Ammon's horn (tissue), 1 donor: ENCODE measurements at places on chromosomes 16 and 17.

GRCh38 chr16:24302636-24303035 lies 46.5 kb downstream of the CACNG3 start:
- DNase-seq: no peak

DNA sequence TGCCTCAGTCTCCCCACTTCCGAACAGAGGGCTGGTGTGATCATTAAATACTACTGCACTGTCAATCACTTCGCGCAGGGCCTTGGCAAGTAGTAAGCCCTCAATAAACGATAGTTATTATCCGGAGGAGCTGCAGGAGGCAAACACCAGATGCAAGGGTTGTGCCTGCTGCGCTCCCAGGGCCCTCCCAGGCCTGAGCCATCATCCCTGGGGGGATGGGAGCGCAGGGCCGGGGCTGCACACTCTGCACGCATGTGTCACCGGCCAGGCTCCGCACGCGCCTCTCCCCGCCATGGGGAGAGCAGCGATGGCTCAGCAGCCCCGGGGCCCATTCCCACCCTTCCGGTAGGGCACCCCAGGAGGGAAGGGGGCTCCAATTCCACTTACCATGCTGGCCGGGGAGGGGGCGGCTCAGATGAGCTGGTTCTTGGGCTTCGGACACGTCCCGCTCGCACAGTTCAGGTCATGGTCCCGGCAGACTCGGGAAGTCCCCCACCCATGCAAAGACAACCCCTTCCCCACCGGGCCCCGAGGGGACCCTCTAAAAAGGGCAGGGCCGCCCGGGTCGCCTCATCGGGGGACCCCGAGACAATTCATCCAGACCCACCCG lies 681 bp downstream of the XPO6 start:
- DNase-seq: peak; percentile 60

- no peak for DNase-seq
Measured at GRCh38 chr16:3212567-3212966, 22.4 kb downstream of the ZNF200 start.

- DNase-seq: no peak
Measured at GRCh38 chr16:56988161-56988947, 1.0 kb upstream of the NLRC5 start.

DNA sequence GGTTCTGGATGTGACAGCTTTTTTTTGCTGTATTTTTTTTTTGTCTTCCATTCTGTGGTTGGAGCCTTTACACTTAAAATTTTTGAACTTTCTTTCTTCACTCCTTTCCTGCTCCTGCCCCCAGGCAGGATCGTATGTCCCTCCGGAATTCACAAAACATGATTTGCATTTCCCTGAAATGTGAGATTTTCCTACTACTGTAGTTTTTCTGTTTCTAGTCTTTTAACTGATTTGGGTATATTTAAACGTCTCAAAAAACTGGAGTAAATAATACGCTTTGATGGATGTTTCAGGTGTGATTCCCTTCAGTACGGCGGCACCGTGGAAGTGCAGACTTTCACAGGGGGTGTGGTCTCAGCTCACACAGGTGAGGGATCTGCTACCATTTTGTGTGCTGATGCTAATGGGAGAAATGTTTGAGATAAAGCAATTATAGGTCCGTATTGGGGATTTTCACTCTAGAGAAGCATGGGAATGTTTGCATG lies 686 bp downstream of the SRCAP start:
- DNase-seq: no peak

DNA sequence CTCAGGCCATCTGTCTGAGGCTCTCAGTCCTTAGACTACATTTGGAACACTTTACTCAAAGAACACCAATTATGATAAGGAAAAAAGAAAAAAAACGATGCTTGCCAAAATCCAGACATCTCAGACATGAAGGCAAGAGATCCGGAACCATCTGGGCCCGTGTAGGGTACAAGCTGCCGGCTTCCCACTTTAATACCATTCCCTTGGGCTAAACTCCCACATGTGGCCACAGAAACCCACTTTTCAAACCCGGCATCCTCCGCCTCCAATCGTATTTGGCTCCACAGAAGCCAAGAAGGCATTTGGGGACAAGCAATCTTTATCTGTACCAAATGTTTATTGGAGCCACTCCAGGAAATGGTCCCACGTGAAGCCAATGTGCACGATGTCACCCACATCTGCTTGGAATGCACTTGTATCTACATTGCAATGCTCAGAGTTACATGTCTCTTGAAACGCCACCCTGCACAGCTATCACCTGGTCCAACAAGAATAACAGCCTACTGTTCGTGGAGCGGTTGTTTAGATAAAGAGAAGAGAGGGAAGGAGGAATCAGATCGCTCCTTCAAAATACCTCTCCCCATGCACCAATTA lies 33.5 kb downstream of the XYLT1 start:
- DNase-seq: peak; percentile 18

DNA sequence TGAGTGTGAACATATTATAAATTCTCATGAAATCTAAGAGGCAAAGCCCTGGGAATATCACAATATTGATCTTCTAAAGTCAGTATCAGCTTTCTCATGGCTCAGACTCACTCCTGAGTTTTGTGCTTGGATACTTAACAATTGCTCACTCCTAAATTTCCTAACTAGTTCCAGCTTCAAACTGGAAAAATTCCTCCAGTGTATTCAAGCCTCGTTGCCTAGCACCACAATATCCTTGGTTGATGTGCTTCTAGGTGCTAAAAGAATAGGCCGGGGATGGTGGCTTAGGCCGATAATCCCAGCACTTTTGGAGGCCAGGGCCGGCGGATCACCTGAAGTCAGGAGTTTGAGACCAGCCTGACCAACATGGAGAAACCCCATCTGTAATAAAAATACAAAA lies 62.5 kb downstream of the XYLT1 start:
- DNase-seq: no peak

- no peak for DNase-seq
Measured at GRCh38 chr16:30785126-30786106, 1.6 kb downstream of the ZNF629 start.

DNA sequence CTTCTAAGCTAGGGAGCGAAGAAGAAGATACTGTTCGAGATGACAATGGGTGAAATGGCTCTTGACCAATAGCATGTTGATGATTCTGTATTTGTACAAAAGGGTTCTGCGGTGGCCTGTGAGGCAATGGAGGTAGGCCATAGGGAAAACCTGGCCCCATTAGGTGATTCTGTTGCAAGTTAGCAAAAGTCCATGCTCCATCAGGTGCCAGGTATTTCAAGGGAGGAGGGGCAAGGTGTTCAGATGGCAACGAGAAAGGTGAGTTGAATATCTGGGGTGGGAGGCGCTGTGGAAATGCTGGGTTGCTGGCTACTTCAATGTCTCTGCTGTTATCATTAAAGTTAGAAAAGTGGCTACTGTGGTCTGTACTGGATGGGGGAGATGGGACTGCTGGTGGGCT lies 62.8 kb downstream of the CACNG1 start:
- DNase-seq: no peak

DNA sequence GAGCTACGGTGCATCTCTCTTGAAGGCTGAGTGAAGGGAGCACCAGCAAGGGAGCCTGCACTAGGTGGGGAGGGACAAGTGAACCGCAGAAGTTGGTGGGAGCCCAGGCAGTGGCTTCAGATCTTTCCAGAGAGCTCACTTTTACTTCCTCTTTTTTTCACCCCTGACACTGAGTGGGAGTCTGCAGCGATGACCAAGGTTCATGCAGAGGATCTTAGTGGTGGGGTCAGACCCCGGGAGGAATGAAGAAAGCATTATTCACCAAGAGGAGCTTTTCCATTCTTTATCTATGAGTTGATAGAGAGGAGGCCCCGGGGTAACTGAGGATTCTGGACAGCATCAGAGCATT lies 3.0 kb upstream of the CCL2 start:
- peak; percentile 52 for DNase-seq

- no peak for DNase-seq
Measured at GRCh38 chr16:72901000-72901627, 146.8 kb downstream of the ZFHX3 start.

- DNase-seq: no peak
Measured at GRCh38 chr17:7421186-7421585, 1.1 kb downstream of the SPEM1 start.
